ENCODE measurements at places on chromosomes 7 and 10.

- DNase-seq: no peak
Observed at GRCh38 chr10:43057831-43058340, 19.0 kb upstream of the RET start.

DNA sequence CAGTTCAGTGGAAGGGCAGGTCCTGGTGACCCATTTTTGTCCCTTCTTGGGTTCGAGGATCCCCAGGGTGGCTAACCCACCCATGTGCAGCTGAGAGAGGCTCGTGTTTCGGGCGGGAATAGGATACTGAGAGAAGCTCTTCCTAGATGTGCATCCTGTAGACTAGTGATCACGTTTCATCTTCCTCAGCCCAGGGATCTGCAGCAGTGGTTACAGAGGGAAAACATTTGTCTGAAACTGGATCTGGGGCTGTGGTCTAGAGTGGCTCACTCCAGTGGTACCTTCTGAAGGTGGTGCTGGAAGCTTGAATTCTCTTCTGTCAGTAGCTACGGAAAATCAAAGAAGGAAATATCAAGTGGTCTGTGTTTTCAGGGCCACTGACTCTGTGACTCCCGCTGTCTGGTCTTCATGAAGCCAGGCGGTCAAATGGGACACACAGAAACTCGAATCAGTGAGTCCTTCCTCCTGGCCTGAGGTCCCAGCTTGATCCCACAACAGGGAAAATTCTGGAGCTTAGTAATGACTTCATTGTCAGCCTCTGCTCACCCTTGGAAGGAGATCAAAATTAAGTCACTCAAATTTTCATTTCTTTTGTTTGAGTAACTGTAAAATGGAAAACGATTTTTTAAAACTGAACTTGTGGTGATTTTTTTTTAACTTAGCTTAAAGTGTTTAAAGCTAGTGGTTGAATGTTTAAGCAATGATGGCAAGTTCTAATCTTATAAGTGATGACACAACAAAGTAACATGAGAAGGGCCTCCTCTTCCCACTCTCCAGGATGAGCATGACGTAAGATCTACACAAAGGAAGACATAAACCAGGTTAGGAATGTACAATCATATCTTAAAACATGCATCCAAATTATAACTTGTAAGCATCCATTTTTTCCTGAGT lies 469.3 kb upstream of the KLF6 start:
- no peak for DNase-seq

GRCh38 chr7:140348161-140348849 lies 50.0 kb downstream of the SLC37A3 start:
- DNase-seq: no peak

DNA sequence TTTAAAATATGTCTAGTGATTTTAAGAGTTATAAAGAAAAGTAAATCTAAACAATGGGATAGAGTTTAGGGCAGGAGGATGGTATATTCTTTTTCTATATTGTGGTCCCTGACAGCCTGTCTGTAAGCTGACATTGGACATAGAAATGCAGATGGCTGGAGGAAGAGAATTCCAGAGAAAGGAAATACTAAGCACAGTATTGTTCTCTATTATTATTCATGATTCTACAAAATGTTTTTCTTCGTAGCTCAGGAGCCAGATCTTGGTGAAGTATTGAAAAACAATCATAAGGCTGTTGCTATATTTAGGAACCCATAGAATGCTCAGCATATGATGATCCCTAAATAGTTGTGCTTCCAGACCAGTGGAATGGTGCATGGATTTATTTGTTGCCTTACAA lies 117.0 kb upstream of the FAM3C start:
- DNase-seq: no peak

DNA sequence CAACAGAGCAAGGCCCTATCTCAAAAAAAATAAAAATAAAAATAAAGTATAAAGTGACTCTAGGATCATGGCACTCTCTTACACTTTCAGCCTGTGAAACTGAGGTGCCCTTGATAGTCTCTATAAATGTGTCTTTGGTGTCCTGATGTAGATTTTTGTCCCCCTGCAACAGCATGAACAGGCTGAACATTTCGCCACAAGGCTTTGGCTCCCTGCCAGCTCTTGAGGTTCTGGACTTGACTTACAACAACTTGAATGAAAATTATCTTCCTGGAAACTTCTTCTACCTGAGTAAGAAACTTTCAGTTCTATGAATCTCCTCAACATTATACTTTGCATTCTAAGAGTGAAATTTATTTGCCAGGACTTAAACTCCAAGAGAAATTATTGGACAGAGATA lies 48.1 kb upstream of the BMS1 start:
- DNase-seq: no peak

Data from prostate gland (tissue), 2 donors.